IPS DF 6.9 (cell line): ENCODE measurements at places on chromosomes 3 and 15.

- no peak for DNase-seq
Observed at GRCh38 chr3:151174351-151174750, 28.7 kb downstream of the GPR171 start.

- no peak for DNase-seq
Observed at GRCh38 chr3:37308247-37308646, 133.9 kb upstream of the LRRFIP2 start.

GRCh38 chr15:66786708-66787488, 84.9 kb downstream of the SMAD6 start:
- DNase-seq = no peak

DNA sequence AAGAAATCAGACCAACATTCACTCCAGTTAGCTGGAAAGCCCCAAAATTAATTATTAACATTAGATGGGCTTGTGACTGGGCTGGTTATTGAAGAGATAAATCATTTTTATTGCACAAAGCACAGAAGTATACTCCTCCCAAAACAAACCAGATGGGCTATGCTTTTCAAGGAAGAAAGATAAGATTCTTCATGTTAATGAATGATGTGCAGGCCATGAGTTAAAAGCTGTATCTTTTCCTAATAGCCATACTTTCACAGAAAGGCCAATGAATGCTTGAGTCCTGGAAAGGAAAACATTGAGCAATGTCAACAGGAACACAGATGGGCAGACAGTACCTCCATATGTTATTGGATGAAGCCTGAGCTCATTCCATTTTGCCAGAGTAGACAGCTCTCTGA, 55.4 kb downstream of the OCA2 start:
- no peak for DNase-seq

GRCh38 chr15:36808411-36809160, 229.2 kb downstream of the CDIN1 start:
- no peak for DNase-seq

- no peak for DNase-seq
Observed at GRCh38 chr3:79139395-79140068, 628.3 kb downstream of the ROBO1 start.

- no peak for DNase-seq
Observed at GRCh38 chr3:45611628-45612081, 17.1 kb downstream of the LIMD1 start.

GRCh38 chr3:8110966-8111798, 390.4 kb upstream of the LMCD1 start:
- DNase-seq = peak; percentile 61

DNA sequence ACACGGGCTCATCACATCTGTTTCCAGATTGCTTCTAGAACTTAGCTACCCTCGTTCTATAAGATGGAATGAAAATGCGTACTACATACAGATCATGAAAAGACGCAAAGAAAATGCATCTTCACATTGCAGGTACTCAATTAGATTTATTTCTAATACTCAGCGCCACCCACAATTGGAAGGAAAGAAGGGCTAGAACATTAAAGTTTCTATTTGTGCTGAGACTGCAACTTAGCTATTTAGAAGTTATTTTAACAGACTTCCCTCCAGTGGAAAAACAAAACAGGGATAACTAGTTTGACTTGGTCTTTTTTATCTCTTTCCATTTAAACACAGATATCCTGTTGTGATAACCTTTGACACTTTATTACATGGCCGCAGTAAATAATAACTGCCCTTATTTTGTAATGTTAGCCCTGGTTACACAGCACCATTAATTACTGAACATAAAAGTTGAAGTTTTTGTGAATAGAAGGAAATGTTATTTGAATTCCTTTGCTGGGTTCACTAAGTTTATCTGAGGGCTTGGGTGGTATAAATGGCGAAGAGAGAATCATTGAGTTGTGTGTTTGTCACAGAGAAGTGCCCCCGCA, 86.9 kb upstream of the SLC25A26 start:
- DNase-seq = no peak

DNA sequence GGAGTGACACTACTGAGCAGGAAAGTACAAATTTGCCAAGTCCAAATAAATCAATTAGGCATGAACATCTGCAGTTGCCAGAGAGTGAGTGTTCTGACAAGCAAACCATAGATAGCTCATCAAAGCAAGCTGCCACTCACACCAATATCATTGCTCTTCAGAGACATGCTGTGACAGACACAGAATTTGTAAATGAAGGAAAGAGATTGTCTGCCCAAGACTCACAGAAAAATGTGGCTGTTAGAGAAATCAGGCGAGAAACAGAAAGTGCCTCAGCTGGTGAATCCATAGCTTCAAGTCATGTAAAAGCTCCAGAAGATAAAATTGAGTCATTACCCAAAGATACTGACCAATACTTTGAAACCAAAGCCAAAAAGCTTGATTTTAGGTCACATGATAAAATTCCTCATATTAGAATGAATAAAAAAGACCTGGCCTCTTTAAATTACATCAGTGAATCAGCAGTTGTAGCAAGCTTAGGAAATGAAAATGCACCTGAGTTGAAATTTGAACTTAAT, 50.8 kb downstream of the CRYBG3 start:
- no peak for DNase-seq

GRCh38 chr15:59169251-59169708, 37.4 kb upstream of the LDHAL6B start:
- DNase-seq = no peak

DNA sequence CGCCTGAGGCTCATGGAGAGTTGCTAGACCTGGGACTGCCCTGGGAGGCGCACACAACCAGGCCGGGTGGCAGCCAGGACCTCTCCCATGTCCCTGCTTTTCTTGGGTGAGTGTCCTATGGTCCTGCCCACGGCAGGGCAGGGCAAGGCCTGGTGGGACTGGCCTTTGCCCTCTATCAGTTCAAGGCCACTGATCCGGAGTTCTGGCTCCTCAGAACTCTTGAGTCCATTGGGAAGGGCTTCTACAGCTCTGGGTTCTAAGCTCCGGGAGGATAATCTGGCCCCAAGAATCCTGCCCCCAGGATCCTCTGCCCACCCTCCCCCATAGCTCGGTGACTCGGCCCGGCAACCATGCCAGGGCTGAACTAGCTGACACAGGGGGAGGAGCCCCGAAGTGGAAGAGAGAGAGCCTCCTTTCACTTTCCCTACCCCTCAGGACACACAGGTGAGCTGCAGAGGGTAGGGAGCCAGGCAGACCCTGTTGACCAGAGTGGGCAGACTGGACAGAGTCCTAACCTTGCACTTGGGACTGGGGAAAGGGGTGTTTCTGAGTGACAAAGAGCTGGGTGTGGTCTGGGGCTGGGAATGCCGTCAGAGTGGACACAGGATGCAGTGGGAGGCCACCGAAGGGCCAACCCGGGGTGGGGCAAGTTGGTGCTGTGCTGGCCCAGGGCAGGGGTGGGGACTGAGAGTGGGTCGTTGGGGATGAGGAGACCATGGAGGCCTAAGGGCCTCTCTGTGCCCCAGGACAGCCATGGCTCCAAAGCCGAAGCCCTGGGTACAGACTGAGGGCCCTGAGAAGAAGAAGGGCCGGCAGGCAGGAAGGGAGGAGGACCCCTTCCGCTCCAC, 664 bp downstream of the PARP3 start:
- no peak for DNase-seq

DNA sequence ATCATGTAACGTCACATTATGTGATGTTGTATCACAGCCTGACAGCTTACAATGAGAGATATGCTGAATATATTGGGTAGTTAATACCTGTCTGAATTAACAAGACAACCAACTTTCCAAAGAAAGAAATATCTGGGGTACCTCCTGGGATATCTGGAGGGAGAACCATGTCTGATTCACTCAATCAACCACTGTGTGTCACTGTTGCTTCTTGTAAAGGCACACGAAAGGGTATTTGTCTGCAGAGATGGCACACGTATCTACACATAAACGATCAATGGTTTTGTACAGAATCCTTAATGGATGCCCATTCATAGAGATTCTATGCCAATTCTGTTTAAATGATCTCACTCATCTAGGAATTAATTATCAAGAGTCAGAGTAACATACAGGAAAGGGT, 252.1 kb upstream of the TMCO5A start:
- peak; percentile 11 for DNase-seq

GRCh38 chr3:12773030-12773709, 14.1 kb upstream of the TMEM40 start:
- no peak for DNase-seq
